AG10803 (cell line): ENCODE measurements at places on chromosomes 4 and X.
A peak's percentile ranks its signal among the peaks of the same experiment; 100 is the strongest.

- peak; percentile 45 for DNase-seq
Measured at GRCh38 chrX:42269186-42269585, 345.8 kb upstream of the CASK start.

DNA sequence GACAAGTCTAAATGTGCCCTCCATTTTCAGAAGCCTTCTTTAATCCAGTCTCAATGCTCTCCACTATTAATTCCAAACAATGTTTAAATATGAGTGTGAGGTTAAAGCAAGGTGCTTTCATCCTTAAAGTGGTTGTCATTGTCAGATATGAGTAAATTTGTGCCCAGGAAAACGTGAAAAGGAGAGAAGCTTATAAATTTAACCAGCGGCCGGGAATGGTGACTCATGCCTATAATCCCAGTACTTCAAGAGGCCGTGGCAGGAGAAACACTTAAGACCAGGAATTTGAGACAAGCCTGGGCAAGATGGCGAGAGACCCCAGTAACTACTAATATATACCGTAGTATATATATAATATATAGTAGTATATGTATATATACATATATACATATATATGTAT is 270.0 kb downstream of the ARHGAP24 start:
- no peak for DNase-seq

DNA sequence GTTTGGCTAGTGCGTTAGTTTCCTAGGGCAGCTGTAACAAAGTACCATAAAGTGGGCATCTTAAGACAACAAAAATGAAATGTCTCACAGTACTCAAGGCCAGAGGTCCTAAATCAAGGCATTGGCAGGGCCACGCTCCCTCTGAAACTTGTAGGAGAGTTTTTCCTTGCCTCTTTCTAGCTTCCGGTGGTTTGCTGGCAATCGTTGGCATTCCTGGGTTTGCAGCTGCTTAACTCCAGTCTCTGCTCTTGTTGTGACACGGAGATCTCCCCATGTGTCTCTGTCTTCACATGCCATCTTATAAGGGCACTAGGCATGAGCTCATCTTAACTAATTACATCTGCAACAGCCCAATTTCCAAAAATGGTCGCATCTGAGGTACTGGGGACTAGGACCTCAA is 362.0 kb upstream of the BOD1L1 start:
- DNase-seq, result peak; percentile 66

- DNase-seq, result peak; percentile 70
Measured at GRCh38 chrX:38929966-38930421, 128.7 kb downstream of the MID1IP1 start.

- DNase-seq, result no peak
Measured at GRCh38 chrX:136227948-136228838, 23.0 kb downstream of the MAP7D3 start.

DNA sequence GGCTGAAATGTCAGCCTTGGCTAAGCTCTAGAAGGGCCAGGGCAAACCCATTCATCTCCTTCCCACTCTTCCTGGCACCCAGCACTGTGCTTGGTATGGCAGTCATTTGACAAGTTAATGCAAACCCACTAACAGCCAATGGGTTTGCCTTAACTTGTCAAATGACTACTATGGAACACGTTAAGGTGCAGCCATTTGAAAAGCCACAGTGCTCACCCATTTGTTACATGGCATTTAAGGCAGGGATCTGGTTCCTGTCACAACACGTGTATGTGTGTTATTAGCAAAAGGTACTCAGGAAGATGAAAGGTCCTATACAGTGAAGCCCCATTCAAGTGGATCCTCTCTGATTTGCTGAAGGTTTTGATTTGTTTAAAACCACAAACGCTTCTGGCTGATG is 7.2 kb downstream of the CRMP1 start:
- no peak for DNase-seq

GRCh38 chrX:133468051-133468450 is 52.8 kb upstream of the GPC4 start:
- DNase-seq, result no peak

DNA sequence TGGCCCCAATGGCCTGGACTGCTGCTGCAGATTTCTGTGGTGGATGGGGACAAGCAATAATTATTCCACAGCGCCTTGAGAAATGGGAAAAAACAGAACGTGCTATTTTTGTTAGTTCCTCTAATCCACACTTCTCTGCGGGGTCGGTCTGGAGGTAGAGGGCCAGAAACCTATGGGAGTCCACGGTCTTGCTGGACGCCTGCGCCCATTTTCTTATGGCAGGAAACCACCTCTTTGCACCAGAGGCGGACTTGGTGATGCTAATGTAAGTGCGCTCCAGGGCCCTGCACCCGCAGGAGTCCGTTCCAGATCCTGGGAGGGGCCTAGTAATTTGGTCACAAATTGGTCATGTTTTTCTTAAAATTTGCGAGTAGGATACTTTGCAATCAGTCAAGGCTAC is 25.9 kb upstream of the CLDN24 start:
- DNase-seq, result no peak

GRCh38 chrX:17836830-17837229 is 24.3 kb downstream of the RAI2 start:
- DNase-seq, result no peak

GRCh38 chr4:122086338-122087065 is 65.6 kb upstream of the BLTP1 start:
- no peak for DNase-seq
